ENCODE measurements at places on chromosomes 2 and 18. TPM values are rescaled to one million over a fixed set of nuclear protein-coding genes. Genes with fewer than 3 reads are reported as not detected.

SH3RF3 gene
- 3.8 TPM for total RNA-seq

SPEG gene
- total RNA-seq = 10.5 TPM

SULT1C2 gene
- total RNA-seq = 1.5 TPM

ATG9A gene
- total RNA-seq = 24.7 TPM

RTTN gene
- 27.1 TPM for total RNA-seq

SEPTIN2 gene
- 354 TPM for total RNA-seq

SLC8A1 gene
- 35.5 TPM for total RNA-seq

Data from skin of body (tissue), 3 donors.